Stimulated activated CD4-positive, alpha-beta T cell treated with anti-CD3 and anti-CD28 coated beads, Interleukin-12 subunit alpha, Interleukin-12 subunit beta, amount 100 ng/mL, for 4 hours (primary cell): ENCODE measurements at places on chromosomes 16 and 17.

GRCh38 chr17:72126575-72127486 lies 6.0 kb downstream of the SOX9 start:
- no peak for DNase-seq

- no peak for DNase-seq
Measured at GRCh38 chr16:54112451-54113206, 174.0 kb downstream of the IRX3 start.

- no peak for DNase-seq
Measured at GRCh38 chr17:5785338-5785737, 201.0 kb upstream of the NLRP1 start.

DNA sequence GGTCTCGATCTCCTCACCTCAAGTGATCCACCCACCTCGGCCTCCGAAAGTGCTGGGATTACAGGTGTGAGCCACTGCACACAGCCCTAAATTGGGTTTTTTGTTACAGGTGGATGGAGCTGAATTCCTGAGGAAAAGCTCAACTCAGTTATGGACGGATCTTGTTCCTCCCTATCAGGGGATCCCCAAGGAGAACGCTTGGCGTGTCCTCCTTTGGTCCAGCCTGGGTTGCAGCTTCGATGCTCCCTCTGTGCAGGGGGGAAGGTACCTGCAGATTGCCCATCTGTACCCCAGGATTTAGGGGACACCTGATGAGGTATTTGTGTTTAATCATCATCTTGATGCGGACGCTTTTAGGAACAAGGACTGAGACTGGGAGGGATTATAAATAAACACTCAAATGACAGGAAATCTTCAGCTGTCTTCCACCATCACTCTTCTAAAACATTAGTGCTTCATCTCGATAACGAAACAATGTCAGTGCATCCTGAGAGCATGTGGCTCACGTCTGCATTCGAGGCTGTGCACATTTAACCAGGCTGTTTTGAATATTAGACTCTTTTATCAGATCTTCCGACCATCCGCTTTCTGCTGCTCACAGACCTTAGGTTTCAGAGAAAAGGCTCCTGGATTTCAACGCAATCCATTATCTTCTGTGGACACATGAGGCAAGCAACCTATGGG lies 18.2 kb upstream of the MEIOB start:
- no peak for DNase-seq

GRCh38 chr16:65661558-65661957 lies 539.7 kb upstream of the CDH11 start:
- no peak for DNase-seq

GRCh38 chr17:8949061-8949661 lies 16.3 kb downstream of the PIK3R5 start:
- no peak for DNase-seq
